ENCODE measurements at places on chromosomes 1 and 21.

DNA sequence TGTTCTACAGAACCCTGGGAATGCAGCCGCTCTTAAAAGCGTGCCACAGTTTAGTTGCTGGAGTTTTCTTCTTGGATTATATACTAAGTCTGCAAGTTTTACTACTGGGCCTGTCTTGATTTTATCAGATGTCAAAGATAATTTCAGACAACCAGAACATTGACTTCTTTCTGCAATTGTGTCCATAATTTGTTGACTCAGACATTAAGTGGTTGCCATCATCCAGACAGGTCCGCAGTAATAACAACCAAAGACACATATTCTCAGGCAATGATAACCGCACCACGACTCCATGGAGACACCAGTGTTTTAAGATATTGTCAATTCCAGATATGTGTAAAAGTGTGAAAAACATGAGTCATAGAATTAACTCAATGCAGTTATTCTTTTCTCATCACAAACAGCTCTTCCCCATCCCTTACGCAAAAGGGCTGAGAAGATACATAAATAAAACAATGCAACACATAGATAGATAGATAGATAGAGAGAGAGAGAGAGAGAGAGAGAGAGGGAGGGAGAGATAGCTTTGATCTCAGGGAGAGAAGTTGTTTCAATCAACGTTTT lies 90.4 kb upstream of the FMN2 start:
- DNase-seq = no peak

DNA sequence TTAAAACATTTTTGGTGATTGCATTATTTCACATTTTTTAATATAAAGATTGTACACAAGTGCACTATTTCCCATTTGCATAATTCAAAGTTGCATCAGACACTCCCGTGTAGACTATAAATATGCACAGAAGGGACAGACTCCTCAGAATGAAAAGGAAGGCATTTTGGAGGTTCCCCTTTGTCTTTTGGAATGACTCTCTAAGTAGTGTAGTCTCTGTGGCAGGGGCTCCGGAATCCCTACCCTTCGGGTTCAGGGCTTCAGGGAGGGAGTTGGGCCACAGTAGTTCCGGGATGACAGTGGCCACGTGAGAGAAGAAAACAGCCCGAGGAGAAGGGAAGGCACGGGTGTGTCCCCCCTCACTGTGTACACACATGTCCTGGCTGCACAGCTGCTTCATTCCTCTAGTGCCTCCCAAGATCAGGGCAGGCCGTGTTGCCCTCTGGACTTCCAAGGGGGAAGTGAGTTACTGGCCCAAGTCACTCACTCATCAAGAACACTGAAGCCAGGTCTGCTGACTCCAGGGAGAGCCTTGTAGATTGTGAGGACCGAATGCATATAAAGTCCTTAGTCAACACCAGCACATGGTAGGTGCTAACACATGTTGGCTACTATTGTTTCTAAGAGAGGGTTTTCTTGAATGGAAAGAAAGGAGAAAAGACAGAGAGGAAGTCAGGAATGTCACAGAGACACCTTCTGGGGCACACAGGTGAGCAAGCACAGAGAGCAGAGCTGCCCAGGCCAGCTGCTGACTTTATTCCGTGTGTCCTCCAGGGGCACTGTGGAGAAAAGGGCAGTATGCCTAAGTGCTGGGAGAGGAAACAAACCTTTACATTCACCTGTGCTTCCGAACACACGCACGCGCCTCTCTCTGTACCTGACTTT lies 39.8 kb downstream of the LHX4 start:
- DNase-seq = no peak

GRCh38 chr1:42957880-42958487 lies 684 bp downstream of the SLC2A1 start:
- DNase-seq = peak; percentile 93

DNA sequence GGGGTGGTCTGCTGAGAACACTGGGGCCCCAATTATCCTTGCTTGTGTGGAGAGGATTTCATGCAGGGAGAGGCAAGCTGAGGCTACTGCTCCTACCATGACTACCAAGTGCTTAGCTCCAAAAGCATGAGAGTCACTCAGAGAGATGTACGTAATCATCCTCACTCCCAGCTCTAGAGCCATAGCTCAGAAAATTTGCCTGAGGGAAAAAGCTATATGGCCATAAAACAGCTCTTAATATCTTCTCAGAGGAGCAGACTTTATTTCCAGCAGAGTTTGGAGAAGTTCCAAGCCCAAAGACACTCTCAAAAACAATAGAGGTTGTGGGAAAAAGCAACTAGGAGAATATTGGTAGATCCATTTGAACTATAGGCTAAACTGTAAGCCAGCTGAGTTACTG lies 106.4 kb upstream of the PBX1 start:
- DNase-seq = no peak

GRCh38 chr1:57616921-57617320 lies 193.1 kb upstream of the DAB1 start:
- DNase-seq = no peak

GRCh38 chr1:177069490-177069889 lies 95.0 kb downstream of the ASTN1 start:
- no peak for DNase-seq

GRCh38 chr1:23118957-23119792 lies 49.5 kb downstream of the LUZP1 start:
- no peak for DNase-seq

- DNase-seq = peak; percentile 82
These were observed 4.5 kb downstream of the KCNJ9 start for GRCh38 chr1:160085686-160086455.

DNA sequence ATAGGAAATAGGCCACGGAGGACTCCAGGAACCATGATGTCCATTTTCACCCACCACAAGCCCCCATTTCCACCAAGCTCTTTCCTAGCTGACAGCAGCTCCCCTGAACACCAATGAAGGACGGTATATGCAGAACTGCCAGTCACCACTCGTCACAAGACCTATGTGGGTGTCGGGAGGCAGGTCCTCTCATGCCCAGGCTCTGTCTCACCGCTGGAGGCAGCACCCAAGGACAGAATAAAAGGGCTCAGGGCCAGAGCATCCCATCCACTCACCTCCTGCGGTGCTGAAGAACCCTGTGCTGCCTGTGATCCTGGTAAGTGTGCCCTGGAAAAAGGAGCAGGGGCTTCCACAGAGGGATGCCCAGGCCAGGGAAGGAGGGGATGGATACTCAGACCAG lies at the start of gene LCE1F:
Gene LCE1F (plus strand): TSS at position 266 of the 400 bp plus-strand sequence. CDS start 1,232 bp downstream, outside the sequence.
- no peak for DNase-seq

GRCh38 chr1:77605246-77606026 lies 77.0 kb downstream of the ZZZ3 start:
- no peak for DNase-seq
